MG63 (cell line): ENCODE measurements at places on chromosomes 4 and X. TPM values are rescaled to one million over a fixed set of nuclear protein-coding genes. Genes with fewer than 3 reads are reported as not detected.

FHDC1 gene
- 0.02 and 0.07 TPM in 2 replicates for total RNA-seq

PCDH10 gene
- 0.03 TPM in 1 of 2 replicates, not detected in the other for total RNA-seq

MMAA gene
- total RNA-seq: 0.53 and 10.0 TPM in 2 replicates

DNA sequence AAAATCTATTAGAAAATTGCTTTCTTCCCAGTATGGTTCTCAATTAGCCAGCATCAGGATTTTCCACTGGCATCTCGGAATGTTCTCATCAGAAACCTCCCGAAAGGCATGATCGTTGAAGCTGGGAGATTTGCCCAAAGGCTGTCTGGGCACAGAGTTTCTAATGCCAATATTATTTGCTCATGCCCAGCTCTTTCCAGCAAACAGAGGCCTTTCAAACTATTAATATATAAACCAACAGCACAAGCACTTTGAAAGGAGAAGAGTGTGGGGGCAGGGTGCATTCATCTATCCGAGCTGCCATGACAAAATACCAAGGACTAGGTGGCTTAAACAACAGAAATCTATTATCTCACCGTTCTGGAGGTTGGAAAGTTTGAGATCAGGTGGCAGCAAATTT lies 88.3 kb upstream of the MSX1 start:
- no peak for DNase-seq

- no peak for DNase-seq
Observed at GRCh38 chr4:14848229-14848628, 154.1 kb upstream of the CPEB2 start.

DNA sequence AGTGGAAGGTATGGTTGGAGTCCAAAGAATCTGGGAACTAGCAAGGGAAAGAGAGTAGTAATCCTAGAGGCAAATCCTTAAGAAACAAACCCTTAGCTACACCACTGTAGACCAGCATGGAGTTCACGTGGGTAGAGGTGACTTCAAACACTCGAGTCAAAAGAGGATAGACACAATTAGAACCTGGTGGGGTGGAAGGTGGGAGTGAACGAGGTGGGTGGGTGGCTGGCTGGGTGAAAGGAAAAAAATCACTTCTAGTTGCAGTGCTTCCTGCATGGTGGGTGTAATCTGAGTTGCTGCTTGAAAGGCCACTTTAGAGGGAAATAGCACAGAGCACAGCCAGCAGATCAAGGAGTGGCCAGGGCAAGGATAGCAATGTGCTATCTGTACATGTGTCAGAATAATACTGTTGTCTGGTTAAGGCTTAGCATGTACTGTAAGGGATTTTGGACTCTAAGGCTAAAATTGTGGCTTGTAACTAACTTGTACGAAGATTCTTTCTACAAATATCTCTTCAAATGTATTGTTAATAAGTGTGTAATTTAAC lies 356.2 kb downstream of the GRIA2 start:
- no peak for DNase-seq

- DNase-seq: no peak
Observed at GRCh38 chr4:138104284-138104680, 137.9 kb downstream of the SLC7A11 start.

- DNase-seq: no peak
Observed at GRCh38 chr4:16438986-16439385, 212.7 kb upstream of the TAPT1 start.

GRCh38 chr4:6390356-6390755 lies 82.1 kb downstream of the PPP2R2C start:
- DNase-seq: no peak
